Fibroblast of skin of back (primary cell): ENCODE measurements at places on chromosomes 11 and 22.
A peak's percentile ranks its signal among the peaks of the same experiment; 100 is the strongest.

DNA sequence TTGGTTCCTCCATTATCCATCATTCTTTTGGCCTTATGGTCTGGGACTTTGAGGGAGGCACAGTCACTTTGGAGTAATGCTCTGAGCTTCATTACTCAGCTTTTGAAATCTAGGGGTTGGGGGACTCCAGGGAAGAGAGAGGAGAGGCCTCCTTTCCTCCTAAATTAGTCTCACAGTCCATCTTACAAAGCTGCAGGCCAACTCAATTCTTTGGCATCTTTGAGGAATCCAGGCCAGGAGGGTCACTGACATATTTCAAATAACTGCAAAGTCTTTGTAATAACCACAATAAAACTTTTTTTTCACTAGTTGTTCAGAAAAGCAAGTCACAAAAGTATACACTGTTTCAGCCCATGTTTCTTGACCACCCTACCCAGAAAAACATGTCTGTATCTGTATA, 73.3 kb upstream of the FAR1 start:
- DNase-seq, result peak; percentile 80

DNA sequence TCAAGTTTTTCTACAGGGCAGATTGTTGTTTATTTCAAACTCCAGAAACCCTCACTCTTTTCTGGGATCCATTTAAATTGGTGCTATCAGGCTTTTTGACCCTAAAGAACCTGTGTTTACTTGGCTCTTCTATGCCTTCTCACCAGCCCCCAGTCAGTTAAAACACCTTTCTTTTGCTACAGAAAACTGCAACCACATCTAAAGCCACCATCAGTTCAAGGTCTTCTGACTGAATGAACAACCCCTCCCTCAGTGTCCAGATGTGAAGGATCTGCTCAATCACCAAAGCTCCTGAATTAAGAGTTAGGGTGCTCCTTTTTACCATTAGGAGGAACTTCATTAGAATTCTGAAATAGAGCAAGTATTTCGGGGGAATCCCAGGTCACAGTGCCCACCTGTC, 7.0 kb upstream of the GLYATL1B start:
- no peak for DNase-seq

DNA sequence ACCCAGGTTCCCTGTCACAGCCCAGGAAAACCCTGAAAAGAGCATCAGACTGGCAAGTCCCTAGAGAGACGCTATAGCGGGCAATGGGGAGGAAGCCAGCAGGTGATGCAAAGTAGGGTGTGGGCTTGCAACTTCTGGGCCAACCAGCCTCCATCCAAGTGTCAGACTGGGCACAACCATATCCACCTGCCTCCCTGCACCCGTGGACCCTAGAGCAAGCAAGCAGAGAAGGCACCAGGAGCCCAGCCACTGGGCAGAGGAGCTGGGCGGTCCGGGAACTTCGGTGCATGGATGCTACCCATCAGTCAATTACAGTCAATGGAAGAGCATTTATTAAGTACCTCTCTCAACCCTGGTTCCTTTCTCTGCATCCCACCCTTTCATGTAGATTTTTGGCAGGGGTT, 2.8 kb downstream of the NECTIN1 start:
- no peak for DNase-seq

DNA sequence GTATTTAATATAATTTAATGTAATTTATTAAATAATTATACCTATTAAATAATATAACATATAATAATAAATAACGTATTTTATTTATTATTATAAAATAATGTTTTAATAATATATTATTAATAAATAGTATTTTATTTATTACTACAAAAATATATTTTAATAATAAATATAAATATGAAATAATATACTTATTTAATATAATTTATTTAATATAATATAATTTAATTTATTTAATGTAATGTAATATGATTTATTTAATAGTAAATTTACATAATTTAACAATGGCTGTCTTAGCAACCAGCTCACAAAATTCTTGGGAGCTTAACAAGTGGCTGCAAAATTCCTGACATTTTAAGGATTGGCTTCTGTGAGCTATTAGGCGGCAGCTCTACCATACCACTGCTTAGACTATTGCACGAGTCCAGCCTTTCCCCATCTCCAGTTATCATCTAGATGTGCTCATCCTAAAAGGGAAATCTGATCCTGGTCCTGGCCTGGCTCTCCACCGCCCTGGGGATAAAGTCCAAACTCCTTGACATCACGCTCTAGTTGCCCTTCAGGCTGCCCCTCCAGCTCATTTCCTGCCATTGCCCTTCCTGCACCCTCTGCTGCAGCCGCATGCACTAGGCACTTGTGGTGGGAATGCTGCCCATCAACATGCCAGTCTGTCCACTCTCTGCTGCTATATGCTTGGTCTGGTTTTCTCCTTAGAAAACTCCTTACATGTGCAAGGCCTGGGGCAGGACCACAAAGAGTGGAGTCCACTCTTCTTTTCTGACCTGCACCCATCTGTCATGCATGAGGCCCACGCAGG, 9.8 kb downstream of the MMP20 start:
- peak; percentile 23 for DNase-seq

- peak; percentile 11 for DNase-seq
Observed at GRCh38 chr22:46336119-46337078, 885 bp downstream of the TRMU start.
